ENCODE measurements at places on chromosomes 1 and 21.
A peak's percentile ranks its signal among the peaks of the same experiment; 100 is the strongest.

DNA sequence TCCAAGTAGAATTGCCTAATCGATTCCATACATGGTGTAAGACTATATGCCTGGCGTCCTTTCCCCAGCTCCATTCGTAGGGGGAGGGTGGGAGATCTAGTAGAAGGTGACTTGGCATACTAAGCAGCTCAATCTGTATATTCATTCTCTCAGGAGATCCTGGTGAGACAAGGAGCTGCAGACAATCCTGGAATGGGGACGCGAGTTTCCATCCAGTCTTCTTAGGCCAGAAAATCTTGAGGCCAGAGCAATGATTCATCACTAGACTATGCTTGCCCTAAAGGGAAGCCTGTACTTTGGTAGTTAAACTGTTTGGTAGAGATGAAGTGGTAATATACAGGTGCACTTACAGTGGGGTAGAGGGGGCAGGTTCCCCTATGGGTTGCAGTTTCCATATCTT lies 468.7 kb downstream of the ADGRL2 start:
- DNase-seq = no peak

DNA sequence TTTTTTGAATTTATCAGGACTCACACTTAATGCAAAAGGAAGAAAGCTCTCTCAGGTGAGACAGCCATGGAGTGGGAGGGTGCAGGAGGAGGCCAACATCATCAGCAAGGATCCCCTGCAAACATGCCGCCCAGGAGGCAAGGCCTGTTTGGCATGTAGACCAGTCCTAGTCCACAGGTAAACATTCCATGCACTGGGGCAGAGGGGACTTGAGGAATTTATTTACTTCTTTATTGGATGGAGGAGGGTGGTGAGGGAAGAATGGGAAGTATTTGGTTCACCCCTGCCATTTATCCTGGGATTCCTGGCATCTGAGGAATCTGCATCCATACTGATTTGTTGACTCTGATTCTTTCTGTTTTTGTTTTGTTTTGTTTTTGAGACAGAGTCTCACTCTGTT lies 1.5 kb upstream of the UQCRHL start:
- no peak for DNase-seq

DNA sequence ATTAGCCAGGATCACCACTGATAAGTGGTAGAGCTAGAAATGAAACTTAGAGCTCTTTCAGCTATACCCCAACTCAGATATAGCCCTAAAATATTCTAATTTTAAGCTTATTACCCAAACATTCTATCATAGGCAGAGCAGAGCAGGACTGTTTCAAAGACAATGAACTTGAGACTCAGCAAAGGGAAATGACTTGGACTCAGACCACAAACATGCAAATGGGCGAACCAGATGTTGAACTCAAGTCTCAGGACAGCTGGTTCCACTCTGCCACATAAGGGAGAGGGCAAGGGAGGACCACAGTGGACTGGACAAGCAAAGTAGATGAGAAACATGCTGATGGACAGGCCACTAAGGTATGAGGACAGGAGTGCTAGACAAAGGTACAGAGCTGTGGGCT lies 315.3 kb downstream of the OMA1 start:
- DNase-seq = no peak

- DNase-seq = no peak
These were observed 32.3 kb downstream of the CCDC185 start for GRCh38 chr1:223425550-223425949.

- DNase-seq = no peak
These were observed 182.1 kb upstream of the LMO4 start for GRCh38 chr1:87146538-87146937.

- peak; percentile 79 for DNase-seq
These were observed 21.7 kb downstream of the TMEM53 start for GRCh38 chr1:44652445-44653106.

DNA sequence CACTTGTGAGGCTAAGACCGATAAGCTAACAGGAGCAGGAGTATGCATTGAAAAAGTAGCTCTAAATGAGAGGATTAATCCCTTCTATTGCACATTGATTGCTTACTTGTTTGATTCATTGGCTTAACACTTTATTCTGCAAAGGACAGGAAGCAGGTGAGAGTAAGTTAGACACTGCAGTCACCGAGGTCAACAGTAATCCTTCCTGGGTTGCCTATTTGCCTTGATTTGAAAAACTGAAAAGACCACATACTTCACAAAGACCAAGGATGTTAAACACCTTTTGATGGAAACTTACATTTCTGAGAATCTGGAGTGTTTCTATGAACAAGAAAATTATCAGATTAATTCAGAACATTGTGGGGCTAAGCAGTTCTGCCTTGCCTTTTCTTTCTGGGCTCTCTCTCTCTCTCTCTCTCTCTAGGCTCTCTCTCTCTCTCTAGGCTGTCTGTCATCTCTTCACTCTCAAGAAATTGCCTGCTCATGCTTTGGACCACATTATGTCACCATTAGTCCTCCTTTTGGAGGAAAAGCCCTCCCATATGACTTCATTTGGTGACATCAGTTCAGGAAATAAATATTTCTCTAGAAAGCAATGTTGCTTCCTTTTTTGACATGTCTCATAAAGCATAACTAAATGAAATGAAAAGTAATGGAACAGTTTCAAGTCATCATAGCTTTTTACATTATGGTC lies 103.8 kb downstream of the TNFSF18 start:
- DNase-seq = peak; percentile 46

DNA sequence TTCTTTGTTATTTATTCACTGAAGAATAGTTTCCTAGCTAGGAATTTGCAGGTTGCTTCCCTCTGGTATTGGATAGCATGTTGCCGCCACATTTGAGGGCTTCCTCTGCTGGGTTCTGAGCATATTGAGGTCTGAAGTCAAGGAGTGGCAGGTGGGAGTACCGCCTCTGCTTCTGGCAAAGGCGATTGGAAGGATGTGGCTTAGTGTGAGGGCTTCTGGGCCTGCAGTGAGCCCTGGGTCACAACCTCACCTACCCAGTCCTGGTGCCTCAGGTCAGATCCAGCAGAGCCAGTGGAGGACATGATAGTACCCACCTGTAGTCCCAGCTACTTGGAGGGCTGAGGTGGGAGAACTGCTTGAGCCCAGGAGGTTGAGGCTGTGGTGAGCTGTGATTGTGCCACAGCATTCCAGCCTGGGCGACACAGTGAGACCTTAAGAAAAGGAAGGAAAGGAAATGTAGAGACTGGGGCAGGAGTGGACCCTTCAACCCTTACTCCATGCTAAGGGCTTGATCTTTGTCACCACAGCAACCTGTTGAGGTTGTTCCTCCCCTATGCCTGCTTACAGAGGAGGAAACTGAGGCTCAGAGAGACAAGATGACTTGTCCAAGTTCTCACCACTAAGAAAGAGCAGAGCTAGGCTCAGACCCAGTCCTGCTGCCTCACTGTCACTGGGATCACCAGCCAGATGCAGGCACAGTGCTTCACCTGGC lies 22.8 kb downstream of the A3GALT2 start:
- DNase-seq = no peak

GRCh38 chr1:203536980-203537455 lies 43.1 kb downstream of the OPTC start:
- no peak for DNase-seq

DNA sequence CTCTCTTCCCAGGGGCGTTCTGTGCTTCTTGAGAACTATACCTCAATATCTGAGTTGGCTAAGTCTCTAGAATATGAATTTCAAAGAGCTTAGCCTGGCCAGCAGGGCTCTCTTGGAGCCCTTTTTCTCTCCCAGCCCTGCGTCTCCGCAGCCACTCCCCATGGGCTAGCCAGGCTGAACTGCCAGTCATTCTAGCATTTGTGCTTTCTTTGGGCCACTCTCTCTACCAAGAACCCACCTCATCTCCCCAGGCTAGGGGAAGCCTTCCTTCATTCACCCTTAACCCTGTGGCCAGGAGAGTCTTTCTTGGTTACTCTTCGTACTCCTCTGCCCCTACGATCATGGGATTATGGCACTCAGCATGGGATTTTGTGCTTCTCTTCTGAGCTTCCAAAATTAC lies 18.2 kb downstream of the ABCG1 start:
- no peak for DNase-seq

DNA sequence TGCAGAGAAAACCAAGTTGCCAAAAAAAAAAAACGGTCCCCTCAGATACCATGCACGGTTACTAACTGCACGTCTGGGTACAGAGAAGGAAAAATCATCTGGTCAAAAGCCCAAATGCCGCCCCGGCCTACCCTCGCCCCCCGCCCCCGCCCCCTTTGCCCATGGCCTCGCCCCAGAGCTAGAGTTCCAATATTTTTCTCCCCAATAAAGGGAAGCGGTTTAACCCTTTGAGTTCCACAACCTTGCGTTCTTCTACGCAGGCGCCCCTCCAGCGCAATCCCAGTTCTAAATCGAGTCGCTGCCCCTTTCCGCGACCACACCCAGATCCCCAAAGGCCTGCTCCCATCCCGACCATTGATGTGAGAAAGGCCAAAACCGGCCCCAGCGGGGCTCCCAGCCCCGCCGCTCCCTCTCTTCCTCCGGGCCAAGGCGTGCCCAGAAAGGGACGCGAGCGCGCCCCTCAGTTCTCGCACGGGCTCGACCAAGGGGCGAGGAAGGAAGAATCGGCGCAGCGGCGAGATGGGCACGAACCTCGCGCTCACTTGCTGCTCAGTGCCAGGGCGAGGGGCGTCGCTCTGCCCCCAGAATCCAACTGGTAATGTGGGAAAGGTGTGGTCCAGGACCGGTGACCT lies 797 bp downstream of the WDR47 start:
- peak; percentile 52 for DNase-seq

DNA sequence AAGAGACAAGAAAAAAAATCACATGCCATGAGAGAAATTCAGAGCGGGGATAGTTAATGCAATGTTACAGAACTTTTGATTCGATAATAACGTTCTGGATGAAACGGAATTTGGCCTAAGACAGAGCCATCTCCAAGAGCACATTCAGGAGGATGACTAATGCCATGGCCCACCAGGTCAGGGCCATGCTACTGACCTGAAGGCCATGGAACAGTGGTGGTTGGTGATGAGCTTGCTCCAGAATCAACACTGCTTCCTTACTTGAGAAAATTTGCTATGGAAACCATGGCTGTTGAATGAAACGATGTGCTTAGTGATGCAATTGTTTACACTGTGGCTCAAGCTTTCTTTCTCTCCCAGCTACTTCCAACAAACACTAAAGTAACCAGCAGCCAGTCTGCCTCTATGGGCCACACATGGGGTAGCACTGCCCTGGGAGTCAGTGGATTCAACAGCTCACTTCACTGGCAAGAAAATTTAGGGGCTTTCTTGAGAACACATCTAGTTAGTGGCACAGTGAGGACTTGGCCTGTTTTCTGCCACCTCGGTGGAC lies 299.1 kb downstream of the PCP4 start:
- no peak for DNase-seq

DNA sequence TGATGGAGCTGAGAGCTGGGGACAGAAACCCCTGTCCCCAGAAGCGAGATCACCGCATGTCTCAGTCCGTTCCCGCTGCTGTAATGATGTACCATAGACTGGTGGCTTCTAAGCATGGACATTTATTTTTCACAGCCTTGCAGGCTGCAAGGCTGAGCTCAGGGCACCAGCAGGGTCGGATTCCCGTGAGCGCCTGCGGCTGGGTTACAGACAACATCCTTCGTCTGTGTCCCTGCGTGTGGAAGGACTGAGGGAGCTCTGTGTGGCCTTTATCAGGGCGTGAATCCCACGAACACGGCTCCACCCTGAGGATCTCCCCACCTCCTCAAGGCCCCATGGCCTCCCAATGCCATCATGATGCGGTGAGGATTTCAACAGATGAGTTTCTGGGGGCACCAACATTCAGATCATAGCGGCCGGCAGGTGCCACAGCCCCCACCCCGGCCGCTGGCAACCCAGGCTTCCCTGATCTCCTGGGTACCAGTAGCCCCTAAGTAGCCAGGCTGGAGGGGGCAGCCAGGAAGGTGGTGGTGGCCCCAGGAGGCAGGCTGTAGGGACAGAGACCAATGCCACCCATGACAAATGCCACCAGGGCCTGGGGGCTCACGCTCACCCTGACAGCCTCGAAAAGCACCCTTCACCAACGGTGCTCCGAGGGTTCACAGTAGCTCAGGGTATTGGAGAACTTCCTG lies 104.4 kb downstream of the CRYAA start:
- no peak for DNase-seq

GRCh38 chr1:190949939-190950338 lies 472.3 kb upstream of the BRINP3 start:
- no peak for DNase-seq

GRCh38 chr1:17465228-17465627 lies 25.8 kb upstream of the RCC2 start:
- no peak for DNase-seq

- no peak for DNase-seq
These were observed 341.5 kb upstream of the ZP4 start for GRCh38 chr1:238232084-238232710.

DNA sequence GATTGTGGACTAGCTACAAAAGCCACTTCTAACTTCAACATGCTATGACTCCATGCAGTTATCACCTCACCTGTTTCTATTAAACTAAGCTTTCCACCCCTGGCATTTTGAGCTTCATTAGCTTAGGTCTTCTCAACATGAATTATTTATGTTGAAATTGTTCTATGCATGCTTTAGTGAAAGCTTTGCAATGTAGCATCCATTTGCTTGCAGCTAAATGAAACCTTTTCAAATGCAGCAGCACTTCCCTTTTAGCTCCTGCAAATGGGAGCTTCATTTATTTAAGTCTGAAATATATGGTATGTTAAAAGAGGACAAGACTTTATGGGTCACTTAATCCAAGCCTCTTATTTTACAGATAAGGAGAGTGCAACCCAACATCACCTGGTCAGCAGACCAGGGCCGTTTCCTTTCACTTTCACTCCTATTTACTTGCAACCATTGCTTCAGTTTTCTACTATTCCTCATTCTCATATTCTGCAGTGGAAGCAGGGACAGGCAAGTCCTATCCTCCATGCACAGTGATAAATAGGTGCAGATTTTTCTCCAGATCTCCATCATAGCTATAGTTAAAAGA lies 56.4 kb upstream of the SAMSN1 start:
- DNase-seq = no peak

- no peak for DNase-seq
These were observed 108.8 kb upstream of the WARS2 start for GRCh38 chr1:119249283-119249682.

GRCh38 chr1:87805666-87806378 lies 477.1 kb downstream of the LMO4 start:
- DNase-seq = no peak

GRCh38 chr1:244436336-244437085 lies 15.2 kb downstream of the ADSS2 start:
- DNase-seq = no peak
